ENCODE measurements at places on chromosomes 6 and 20.

DNA sequence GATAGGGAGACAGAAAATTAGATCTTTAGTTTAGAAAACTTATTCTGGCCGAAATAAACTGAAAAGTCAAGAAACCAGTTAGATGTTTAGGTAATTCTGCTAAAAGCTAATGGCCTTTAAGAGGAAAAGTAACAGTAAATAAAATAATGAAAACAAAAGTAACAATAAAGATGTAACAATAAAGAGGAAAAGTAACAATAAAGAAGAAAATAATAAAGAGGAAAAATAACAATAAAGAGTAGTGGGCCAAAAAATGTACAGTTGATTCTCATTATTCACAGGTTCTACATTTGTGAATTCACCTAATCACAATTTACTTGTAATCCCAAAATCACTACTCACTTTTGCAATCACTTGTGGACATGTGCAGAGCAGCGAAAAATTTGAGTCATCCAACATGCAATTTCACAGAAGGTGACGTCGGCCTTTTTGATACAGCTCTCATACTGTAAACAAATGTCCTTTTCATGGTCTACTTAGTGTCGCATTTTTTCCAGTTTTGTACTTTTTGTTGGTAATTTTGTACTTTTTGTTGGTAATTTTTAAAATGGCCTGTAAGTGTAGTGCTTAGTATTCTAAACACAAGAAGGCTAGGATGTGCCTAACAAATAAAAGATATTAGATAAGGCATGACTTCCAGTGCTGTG, 24.0 kb downstream of the HBS1L start:
- DNase-seq: peak; percentile 34

DNA sequence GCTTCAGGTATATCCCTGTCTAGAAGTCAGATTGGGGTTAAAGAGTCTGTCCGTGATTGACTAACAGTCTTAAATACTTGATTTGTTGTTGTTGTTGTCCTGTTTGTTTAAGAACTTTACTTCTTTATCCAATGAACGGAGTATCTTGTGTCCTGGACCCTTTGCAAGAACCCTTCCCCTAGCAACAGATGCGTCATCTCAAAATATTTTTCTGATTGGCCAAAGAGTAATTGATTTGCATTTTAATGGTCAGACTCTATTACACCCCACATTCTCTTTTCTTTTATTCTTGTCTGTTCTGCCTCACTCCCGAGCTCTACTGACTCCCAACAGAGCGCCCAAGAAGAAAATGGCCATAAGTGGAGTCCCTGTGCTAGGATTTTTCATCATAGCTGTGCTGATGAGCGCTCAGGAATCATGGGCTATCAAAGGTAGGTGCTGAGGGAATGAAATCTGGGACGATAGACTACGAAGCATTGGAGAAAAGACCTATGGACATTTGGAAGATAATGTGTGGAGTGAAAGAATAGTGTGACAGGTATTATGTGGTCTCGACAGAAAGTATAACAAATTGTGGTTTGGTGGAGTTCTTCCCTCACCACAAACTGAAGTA, at the start of gene HLA-DRA:
HLA-DRA (plus strand) TSS at position 286 of the 613 bp plus-strand sequence; CDS start at position 350, 64 bp downstream.
- peak; percentile 32 for DNase-seq

GRCh38 chr6:159328052-159328451, 158.9 kb downstream of the FNDC1 start:
- DNase-seq: no peak

GRCh38 chr20:54456423-54456822, 19.0 kb upstream of the DOK5 start:
- DNase-seq: no peak

DNA sequence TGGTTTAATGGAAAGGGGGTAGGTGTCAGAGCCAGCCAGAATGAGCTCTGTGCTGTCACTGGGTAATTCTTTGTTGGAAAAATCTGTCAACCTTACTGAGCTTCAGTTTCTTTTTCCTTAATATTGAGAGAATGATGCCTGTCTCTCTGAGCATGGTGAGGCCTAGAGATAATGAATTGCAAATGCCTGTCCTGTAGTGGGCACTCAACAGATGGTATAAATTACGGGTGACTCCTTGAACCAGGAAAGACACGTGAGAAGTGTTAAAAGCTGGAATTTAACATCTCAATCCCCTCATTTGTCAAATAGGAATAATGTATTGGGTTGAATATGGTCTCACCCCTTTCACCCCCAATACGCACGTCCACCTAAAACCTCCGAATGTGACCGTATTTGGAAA, 74.9 kb downstream of the ADTRP start:
- DNase-seq: no peak

GRCh38 chr6:21357262-21357661, 236.3 kb upstream of the SOX4 start:
- no peak for DNase-seq

- DNase-seq: no peak
Observed at GRCh38 chr6:46967826-46968349, 46.1 kb upstream of the ADGRF5 start.

GRCh38 chr6:26215585-26216358, 128.5 kb downstream of the HFE start:
- DNase-seq: peak; percentile 29

DNA sequence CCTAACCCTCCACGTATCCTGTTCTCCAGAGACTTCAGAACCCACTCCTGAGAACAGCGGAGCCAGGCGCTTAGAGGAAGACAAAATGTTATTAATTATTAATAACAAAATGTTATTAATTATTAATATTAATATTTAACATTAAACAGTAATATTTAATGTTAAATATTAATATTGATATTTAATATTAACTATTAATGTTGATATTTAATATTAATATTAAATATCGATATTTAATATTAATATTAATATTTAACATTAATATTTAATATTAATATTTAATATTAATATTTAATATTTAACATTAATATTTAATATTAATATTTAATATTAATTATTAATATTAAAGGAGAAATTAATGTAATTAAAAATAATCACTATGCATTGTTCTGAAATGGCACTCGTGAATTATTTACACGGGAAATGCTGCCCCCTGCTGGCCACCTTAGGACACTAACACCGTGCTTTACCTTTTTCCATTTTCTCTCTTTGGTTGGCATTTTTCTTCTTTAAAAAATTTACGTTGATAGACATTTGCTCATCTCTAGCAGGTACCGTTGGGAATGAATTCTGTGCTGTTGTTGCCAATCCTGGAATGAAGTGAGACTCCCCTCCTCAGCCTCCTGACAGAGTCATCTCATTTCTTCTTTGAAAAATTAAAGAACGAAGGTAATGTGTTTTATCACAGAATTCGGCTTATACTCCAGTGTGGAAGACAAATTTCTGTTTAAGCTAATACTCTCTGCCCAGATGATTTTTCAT, 7.5 kb upstream of the GGTLC1 start:
- peak; percentile 18 for DNase-seq

- DNase-seq: peak; percentile 1
Observed at GRCh38 chr6:162684961-162685360, 42.6 kb downstream of the PRKN start.

- no peak for DNase-seq
Observed at GRCh38 chr6:125961117-125961516, 4.5 kb downstream of the HINT3 start.

- no peak for DNase-seq
Observed at GRCh38 chr6:24599686-24600399, 46.1 kb downstream of the KIAA0319 start.

DNA sequence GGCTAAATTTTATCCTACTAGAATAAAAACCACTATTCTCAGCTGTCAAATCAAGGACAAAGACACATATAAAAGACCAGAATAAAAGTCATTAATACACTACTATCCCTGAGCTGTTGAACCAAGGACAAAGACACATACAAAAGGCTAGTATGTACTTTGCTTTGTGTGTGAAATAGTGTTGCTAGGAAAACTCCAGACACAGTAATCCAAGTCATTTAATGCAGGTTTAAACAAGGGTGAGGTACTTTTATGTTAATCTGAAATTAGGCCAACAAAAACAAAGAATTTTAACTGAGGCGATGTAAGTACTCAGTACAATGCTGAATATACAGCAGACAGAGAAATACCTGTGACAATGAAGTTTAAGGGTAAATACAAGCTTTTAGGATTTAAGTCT, 18.9 kb downstream of the GCLC start:
- DNase-seq: no peak

DNA sequence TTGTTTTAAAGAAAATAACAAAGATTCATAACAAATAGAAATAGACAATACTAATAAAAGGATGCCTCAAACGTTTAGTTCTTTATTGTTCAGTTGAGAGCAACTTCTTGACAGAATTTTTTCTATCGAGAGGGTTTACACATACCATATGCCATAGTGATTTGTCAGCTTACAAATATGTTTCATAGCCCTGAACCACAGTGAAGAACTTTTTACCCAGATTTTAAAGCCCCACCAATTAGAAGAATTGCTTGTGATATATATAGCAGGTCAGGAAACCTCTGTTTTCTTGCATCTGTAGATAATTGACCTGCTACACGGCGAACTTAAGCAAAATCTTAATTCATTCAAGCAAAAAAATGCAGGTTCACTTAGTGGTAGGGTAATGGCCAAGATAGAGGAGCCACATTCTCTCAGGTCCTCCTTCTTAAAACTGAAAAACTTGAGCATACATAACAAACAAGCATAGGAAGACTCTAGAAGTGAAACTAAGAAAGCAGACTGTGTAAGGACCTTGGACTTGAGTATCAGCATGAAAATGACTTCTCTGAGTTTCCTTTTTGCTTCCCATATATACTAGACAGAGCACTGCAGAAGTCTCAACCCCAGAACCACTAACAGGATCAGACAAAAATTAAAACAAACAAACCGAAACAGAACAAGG, 39.5 kb downstream of the CRISP1 start:
- no peak for DNase-seq

GRCh38 chr6:92201618-92202017, 1217.7 kb downstream of the EPHA7 start:
- no peak for DNase-seq

DNA sequence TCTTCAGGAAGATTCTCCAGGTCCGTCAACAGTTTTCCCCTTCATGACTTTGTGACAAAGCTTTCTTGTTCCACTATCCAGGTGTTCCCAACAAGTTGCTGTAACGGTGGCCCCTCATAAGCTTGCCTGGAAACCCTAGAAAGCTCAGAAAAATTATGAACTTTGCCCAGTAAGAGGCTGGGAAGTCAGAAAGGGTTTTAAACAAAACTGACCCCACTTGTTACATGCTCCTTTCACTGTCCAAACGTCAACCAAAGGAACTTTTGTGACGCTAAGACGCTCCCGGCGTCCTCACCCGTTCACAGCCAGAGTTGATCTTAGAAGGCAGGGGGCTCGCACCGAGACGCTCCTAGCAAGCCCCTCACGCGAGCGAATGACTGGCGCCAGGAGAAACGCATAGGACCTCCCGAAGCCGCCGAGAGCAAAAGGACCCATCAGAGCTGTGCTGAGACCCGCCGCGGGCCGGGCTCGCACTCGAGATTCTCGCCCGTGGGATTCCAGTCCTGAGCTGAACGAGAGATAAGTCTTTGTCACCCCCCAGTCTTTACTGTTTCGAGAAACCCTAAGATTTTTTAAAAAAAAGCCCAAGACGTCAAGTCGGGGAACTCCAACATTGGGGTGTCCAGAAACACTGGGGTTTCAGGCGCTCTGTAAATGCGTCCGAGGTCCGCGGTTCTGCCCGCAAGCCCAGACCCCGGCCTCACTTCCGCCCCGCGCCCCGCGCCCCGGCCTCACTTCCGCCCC, 544 bp upstream of the ACAT2 start:
- DNase-seq: peak; percentile 13

DNA sequence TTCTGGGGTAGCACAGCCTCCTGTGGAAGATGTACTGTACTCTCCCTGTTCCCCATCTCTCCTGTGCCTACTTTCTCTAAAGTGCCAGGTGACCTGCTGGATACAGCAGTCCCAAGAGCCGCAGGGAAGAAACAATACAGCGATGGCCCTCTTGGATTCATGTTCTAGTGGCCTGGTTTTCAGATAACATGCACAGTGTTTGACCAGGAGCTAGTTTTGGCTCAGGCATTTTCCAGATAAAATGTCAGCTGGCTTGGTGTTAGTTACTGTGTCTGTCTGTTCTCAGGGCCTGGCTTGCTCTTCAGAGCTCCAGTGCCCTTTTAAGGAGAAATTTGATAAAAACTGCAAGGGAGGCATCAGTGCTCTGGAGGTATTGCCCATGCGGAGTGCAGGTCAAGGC, 41.3 kb downstream of the GABRR2 start:
- no peak for DNase-seq

DNA sequence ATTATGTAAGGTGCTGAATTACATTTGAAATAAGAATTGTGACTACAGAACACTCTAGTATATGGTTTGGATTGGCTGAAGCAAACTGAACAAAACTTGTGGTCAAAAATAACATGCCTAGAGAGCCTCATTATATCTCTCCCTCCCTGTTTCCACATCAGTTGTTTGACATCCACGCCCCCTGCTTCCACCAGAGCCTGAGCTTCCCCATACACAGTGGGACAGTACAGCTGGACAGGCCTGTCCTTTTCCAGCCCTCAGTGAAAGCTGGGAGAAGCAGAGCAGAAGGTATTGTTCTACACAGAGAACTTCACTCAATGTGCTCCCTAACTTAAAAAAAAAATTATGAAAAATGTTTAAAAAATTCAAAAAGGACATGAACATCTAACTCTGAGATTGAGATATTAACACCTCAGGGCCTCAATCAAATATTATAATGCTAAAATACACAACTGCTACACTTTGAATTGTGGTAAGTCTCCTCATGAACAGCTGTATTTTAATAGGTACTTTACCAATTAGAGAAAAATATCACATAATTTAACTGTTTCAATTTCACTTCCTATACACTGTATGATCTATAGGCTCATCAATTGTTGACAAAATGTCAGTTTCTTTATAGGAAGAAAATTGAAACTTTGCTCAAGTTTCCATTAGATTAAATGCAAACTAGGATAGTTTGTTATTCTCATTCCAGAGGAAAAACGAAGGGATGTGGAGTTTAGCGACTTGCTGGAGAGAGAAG, 44.9 kb upstream of the SCML4 start:
- DNase-seq: no peak

- peak; percentile 68 for DNase-seq
Observed at GRCh38 chr6:6752129-6752528, 163.6 kb downstream of the LY86 start.

- DNase-seq: peak; percentile 31
Observed at GRCh38 chr20:34834459-34834893, 9.0 kb upstream of the NCOA6 start.

GRCh38 chr6:74087899-74088298, 391.9 kb downstream of the CD109 start:
- DNase-seq: peak; percentile 66

GRCh38 chr6:143953922-143954321, 54.1 kb downstream of the PLAGL1 start:
- no peak for DNase-seq

DNA sequence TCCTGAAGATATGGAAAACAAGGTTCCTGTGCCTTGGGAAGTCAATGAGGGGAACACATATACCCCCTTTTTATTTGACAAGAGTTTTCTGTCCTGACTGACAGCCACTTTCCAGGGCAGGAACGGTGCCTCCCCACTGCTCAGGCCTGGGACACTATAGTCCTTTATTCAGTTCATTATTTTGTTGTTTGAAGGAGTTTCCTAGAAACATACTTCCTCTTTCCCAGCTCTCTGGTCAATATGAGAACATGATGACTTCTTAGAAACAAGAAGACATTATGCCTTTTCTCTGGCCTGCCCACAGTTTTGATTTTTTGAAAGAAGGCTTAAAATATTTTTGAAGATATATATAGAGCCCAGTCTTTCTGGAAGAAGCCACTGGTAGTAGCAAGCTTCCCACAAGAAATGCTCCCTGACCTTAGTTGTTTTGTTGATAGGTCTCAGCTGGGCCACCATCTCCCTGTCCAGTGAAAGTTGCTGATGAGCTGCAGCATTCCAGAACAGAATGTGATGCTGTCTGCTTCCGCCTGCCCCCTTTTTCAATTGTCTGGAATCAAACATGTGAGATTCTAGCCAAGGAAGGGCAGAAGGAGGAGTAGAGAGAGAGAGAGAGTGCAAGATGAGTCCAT, 350.0 kb upstream of the PRND start:
- DNase-seq: no peak
